ENCODE measurements at places on chromosomes 2 and 18.
A peak's percentile ranks its signal among the peaks of the same experiment; 100 is the strongest.

DNA sequence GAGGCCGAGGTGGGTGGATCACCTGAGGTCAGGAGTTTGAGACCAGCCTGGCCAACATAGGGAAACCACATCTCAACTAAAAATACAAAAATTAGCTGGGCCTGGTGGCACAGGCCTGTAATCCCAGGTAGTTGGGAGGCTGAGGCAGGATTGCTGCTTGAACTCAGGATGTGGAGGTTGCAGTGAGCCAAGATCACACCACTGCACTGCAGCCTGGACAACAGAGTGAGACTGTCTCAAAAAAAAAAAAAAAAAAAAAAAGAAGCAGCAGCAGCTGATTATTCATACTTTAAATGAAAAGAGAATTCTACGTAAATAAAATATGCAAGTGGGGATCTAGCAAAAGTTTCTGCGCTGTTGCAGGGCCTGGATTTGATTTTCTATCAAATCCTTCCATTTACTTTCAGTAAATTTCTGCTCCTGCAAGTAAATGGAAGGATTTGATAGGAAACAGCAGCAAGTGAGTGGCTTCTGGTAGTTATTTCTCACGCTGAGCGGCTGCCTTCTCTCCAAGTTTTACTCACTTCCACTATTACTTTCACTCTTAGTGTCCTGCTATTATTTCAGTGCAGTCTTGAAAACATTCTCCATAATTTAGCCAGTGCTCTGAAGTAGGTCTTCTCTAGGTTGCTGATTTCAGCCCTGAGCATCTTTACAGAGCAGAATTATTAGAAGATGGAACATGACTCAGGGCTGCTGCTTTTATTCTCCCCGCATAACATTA lies 68.4 kb downstream of the SLC16A14 start:
- peak; percentile 76 for DNase-seq

GRCh38 chr2:9394816-9395215 lies 28.5 kb downstream of the ITGB1BP1 start:
- DNase-seq, result no peak

DNA sequence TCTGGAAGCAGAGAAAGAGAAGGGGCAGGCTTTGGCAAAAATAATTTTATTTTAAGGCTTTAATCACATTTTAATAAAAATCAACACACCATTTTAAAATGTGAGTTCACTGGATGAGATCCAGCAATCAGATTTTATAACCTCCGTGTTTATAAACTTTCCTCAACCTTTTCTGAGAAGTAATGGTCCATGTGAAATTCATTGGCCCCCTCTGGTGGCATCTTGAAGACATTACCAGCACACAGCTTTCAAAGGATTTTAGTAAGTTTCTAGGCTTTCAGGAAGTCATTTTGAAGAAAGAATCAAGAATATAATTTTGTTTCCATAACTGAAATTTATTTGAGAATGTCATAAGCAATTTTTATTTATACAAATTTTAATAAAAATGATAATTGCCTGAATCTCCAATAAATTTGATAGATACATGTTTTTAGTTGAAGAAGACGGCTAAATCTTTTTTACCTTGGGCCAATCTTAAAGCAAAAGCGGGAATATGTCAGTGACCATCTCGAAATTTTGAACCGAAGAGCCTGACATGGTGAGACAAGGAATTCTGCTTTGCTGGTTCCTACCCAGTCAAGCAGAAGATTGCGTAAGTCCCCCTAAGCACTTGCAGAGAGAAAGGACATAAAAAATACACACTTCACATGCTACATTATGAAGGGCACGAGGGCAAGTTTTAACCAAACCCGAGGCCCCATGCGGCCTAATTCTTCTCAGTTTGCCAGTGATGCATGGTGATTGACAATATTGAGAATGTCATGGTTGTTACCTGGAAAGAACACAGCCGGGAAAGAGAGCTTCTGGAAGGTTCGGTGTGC lies 128.4 kb upstream of the CBLN2 start:
- DNase-seq, result peak; percentile 16

DNA sequence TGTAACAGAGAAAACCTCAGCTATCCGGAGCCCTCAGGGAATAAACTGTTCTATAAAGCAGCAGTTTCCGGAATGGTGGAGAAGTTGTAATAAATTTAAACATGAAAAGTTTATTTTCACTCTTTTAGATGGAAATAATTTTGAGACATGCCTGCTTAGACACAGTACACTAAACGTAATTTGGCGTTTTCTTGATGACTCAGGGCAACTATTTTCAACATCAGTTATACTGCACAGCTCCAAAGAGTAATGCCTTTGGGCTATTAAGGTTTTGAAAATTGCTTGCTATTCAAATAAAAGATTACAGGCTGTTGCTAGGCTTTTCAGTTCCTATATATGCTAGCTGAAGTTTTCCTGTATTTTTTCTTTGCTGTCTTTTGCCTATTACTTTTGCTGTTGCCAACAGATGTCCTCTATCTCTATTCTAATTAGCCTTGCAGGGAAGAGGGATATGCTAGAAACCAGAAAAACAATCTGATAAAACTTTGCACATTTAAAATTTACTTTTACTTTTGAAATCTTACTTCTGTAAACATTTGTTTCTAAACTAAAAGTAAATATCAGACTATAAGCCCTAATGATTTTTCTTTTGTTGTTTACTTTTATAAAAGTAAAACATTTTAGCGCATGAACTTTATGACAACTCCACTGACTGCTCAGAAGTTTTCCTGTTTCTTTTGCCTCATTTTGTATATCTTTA lies 113.4 kb upstream of the WDSUB1 start:
- DNase-seq, result no peak

- DNase-seq, result no peak
Measured at GRCh38 chr2:58535182-58535581, 294.1 kb upstream of the FANCL start.

DNA sequence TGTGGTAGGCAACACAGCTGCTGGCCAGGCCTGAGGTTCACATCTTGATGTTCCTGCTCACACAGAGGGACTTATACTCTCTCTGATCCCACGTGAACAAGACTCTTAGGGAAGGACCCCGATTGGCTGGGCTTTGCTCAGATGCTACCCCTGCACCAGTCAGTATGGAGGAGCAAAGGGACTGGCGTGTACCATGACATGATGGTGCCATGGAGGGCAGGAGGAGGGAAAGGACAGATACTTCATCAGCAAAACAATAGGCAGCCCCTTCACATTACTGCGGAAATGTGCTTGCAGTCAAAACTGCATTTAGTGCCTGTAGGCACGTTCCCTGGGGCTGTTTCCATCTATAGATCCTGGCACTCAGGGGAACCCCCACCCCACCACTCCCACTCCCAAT lies 42.7 kb downstream of the ZFP36L2 start:
- no peak for DNase-seq

- DNase-seq, result no peak
Measured at GRCh38 chr18:72738136-72738535, 129.7 kb downstream of the NETO1 start.

DNA sequence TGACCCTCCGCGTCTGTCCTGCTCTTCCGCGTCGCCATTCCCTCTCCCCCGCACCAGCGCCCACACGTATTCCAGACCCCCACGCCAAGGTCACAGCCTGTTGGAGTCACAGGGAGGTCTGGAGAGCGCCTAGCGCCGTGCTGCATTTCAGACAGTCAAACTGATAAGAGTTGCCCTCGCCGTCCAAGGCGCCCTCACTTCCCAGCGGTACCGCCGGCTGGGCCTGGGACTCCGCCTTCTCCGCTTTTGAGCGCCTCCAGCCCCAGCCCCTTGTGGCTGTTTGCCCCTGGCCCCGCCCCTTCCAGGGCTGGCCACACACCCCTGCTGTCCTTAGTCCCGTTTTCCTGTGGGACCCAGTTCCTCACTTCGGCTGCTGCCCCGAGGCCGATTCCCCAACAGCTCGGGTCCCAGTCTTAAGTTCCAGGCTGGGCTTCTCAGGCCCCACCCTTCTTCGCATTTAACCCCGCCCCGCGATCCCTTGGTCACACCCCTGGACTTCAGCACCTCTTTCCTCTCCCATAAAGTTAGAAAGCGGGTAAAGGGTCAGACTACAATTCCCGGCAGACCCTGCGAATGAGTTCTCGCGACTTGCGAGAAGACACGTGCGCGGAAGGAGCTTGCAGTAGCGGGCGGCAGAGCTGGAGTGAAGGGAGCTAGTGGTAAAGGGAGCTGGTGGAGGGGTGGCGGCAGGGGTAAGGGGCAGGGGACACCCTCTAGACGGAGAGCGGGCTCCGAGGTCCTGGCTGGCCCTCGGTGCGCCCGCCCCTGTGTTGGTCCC lies at the start of gene GMPPA:
Gene GMPPA (plus strand): TSS at position 612 of the 778 bp plus-strand sequence. CDS start 1,085 bp downstream, outside the sequence.
- DNase-seq, result peak; percentile 98

- no peak for DNase-seq
Measured at GRCh38 chr18:59470561-59471121, 111.6 kb upstream of the LMAN1 start.

DNA sequence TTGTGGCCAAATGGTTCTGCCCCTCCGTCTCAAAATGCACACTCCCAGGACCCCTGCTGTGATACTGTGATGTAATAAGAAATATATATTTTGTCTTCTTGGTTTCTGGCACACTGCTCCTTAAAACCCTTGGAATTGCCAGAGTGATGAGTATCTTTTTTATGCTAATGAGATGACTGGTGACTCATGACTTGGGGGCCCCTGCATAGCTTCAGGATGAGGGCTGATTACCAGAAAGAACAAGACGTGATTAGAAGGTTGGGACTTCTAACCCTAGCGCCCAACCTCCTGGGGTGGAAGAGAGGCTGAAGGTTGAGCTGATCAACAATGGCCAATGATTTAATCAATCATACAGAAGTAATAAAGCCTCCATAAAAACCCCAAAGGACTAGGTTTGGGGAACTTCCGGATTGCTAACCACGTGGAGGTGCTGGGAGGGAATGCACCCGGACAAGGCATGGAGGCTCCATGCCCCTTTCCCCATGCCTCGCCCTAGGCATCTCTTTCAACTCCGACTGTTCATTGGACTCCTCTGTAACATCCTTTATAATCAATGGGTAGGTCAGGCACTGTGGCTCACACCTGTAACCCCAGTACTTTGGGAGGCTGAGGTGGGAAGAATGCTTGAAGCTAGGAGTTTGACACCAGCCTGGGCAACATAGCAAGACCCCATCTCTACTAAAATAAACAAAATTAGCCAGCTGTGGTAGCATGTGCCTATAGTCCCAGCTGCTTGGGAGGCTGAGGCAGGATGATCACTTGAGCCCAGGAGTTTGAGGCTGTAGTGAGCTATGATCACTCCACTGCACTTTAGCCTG lies 89.1 kb downstream of the HS1BP3 start:
- no peak for DNase-seq

GRCh38 chr2:26710145-26710544 lies 17.6 kb downstream of the KCNK3 start:
- no peak for DNase-seq

DNA sequence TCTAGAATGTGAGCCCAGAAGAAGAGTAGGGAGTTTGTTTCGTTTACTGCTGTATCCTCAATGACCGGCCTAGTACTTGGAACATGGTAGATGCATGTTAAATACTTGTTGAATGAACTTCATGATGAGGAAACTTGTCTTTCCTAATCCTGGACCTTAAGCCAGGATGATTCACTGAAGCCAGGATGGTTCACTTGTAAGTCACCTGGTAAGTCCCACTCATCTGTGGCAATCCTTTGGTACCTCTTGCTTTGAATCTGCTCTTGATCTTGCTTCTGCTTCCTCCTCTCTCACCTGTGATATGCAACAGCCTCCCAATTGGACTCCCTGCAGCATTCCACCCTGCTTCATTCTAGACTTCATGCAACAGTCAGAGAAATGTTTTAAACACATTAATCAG lies 43.6 kb downstream of the QPCT start:
- DNase-seq, result no peak

- DNase-seq, result no peak
Measured at GRCh38 chr2:3639015-3639630, 18.9 kb upstream of the ALLC start.

DNA sequence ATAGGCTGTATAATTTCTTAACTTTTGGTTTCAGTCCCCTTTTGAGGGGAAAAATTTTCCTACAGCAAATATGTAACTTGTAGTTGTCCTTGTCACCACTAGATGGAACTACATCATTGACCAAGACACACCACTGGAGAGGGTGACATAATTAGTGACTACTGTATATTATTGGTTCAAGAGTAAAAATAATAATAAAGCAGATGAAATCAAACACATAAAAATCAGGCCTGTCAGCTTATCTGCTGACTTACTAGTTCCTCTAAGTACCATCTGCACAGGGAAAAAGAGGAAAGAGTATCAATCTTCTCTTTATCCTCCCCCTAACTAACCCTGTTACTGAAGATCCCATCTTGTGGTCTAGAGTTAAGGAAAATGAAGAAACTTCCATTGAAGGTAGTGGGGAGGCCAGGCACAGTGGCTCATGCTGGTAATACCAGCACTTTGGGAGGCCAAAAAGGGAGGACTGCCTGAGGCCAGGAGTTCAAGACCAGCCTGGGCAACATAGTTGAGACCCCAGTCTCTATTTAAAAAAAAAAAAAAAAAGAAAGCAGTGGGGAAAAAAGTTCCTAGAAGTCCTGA lies 29.6 kb upstream of the ENOSF1 start:
- peak; percentile 53 for DNase-seq

GRCh38 chr2:156457523-156458517 lies 21.6 kb downstream of the GPD2 start:
- no peak for DNase-seq

GRCh38 chr2:8115966-8116365 lies 565.9 kb upstream of the ID2 start:
- DNase-seq, result no peak
